ENCODE measurements at places on chromosomes 1 and 21.

DNA sequence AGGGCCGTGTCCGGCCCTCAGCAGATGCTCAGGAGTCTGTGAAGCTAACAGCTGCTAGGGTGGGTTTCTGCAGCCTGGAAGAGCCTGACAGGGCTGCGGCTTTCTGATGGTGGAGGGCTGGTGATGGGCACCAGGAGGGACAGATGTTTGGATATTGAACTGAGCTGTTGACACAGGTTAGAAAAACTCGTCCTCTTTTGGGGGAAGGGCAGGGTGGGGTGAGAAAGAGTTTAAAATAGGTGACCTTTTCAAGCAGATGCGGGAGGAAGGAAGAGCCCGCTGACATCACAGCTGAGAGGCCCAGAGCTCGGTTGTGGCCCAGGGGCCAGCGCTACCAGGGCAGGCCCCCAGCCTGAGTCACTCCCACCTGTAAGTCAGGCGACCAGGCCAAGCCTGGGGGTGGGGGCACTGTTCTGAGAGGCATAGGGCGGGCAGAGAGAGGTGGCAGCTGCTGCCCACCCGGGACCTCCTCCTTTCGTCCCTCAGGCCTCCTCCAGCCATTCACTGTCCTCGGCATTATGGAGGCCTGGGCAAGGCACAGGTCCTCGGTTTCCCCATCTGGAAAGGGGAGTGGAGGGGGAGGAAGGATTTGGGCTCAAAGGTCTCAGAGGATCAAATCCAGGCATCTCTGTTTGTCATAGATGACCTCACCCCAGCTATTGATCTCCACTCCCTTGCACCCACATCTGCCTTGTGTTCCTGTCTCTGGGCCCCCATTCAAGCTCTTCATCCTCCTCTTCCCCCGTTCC is 32.3 kb upstream of the ID3 start:
- DNase-seq: no peak

GRCh38 chr1:158016651-158017335 is 23.3 kb downstream of the KIRREL1 start:
- no peak for DNase-seq

DNA sequence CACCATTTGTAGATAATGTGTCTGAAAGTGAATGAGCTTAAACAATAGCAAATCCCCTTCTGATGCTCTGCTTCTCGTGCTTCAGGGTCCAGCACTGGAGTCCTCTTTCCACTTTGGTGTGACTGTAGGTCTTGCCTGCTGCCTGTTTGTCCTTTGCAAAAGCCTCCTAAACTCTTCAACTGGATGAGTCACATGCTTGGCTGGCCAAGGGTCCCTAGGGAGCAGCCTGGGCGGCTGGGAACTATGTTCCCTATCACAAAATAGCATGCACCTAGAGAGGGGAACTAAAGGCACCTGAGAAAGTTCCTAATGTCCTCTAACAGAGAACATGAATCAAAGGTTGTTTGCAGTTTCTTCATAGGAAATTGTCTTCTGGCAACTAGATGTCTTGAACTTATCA is 607.2 kb upstream of the PLXNA2 start:
- no peak for DNase-seq

DNA sequence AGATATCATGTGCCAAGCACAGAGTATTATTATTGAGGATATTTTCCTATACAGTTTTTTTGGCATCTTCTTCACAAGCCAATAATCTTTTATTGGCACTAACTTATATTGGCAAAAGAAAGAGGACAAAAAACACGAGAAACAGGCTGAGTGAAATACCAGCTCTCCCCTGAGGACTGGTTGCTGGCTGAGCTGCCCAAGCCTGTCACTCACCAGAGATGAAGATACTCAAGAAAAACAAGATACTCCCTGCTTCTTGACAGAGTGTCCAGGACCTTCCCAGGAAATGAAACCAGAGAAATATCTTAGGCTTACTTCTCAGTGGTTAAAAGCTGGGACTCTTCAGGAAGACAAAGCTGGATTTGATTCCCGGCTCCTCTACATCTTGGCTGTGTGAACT is 35.9 kb upstream of the ATP1B1 start:
- DNase-seq: no peak

DNA sequence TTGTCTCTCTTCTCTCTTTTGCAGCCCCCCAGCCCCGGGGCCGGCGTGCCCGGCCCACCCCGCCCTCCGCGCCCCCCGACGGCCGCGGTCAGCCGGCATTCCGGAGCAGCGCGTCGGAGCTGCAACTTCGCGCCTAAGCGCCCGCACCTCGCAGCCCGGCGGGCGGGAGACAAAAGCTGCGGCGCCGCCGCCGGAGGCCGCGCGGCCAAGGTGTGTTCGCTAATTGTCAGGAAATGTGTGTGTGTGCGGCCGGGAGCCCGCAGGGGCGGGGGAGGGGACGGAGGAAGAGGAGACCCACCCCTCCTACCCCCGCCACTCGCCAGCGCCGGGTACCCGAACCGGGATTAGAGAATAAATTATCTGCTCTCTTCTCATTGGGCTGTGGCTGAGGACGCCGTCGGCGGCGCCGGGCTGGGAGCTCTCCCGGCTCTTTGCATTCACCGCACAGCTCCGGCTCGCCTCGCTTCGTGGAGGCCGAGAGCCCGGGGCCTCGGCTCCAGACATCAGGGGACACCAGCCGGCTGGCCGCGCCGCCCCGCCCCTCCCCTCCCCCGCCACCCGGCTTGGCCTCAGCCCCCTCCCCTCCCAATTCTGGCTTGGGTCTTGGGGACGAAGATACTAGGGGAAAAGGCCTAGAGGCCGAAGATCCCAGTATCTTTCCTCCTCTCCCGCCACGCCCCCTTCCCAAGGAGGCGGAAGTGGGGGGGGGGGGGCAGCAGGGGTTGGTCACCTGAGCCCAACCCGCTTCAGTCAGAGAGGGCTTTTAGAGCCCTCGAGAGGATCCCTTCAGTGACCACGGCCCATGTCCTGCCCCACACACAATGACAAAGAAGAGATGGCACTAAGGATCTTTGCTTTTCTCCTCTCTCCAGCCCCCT is 1.3 kb upstream of the BLACAT1 start:
- DNase-seq: peak; percentile 32

GRCh38 chr1:115647507-115647906 is 5.7 kb downstream of the VANGL1 start:
- no peak for DNase-seq

DNA sequence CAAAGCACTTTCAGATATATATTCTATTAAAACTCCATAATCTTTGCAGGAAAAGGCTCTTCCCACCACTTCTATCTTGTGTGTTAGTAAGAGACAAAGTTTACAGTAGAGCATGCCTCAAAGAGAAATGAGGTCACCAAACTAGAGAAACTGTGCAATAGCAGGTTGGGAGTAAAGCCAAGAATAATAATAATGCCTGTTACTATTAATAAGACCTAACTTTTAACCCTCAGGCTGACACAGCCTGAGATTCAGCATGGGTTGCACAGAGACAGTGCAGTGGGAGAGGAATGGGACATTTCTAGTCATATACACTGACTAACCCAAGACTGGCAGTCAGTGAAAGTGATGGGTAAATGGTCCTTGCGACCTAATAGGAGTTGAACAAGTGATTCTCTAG is 320.2 kb upstream of the NFIA start:
- no peak for DNase-seq

GRCh38 chr1:54861070-54861761 is 25.8 kb downstream of the DHCR24 start:
- no peak for DNase-seq

- no peak for DNase-seq
Observed at GRCh38 chr1:21270086-21270689, 20.1 kb downstream of the ECE1 start.

- no peak for DNase-seq
Observed at GRCh38 chr1:160131803-160132565, 16.4 kb downstream of the ATP1A2 start.

- no peak for DNase-seq
Observed at GRCh38 chr1:3614755-3615742, 3.7 kb upstream of the MEGF6 start.

GRCh38 chr1:56986397-56986796 is 20.6 kb upstream of the C8B start:
- no peak for DNase-seq

- DNase-seq: no peak
Observed at GRCh38 chr1:152013664-152014237, 20.1 kb upstream of the S100A10 start.

- DNase-seq: no peak
Observed at GRCh38 chr1:153773096-153773921, 1.9 kb upstream of the SLC27A3 start.

DNA sequence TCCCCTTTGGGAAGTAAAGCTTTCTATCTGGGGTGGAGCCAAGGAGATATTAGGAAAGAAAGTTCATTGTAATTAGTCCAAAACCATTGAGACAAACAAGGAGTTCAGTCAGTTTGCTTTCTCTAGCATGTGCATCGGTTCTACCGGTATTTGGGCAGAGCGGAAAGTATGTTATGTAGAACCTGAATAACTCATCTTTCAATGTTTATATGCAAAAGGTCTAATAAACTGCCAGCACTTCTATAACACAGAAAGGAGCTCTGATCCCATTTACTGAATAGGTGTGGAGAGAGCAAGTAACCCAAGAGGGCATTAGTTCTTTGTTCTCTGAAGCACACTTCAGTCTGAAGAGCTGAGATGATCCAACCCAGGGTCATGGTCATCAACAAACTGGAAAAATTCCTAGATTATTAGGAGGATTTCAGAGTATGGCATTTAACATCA is 3.5 kb downstream of the TGFB2 start:
- peak; percentile 68 for DNase-seq

GRCh38 chr1:245682638-245683628 is 528.1 kb downstream of the KIF26B start:
- peak; percentile 25 for DNase-seq

DNA sequence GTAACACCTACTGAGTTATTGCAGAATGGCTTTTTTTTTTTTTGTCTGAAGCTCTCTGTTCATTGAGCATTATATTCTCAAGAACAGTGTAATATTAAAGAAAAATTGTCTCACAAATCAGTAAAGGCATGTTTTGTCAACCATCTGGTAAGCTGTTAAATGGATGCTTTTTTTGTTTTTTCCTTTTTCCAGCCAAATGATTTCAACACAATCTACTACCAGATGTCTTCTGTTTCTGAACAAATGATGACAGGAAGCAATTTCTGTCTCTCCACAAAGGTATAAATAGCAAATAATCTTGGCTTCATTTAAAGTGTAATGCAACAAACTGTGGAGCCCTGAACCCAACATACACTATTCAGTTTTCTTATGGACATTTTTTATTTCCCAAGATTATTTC is 78.6 kb upstream of the RGS2 start:
- no peak for DNase-seq

DNA sequence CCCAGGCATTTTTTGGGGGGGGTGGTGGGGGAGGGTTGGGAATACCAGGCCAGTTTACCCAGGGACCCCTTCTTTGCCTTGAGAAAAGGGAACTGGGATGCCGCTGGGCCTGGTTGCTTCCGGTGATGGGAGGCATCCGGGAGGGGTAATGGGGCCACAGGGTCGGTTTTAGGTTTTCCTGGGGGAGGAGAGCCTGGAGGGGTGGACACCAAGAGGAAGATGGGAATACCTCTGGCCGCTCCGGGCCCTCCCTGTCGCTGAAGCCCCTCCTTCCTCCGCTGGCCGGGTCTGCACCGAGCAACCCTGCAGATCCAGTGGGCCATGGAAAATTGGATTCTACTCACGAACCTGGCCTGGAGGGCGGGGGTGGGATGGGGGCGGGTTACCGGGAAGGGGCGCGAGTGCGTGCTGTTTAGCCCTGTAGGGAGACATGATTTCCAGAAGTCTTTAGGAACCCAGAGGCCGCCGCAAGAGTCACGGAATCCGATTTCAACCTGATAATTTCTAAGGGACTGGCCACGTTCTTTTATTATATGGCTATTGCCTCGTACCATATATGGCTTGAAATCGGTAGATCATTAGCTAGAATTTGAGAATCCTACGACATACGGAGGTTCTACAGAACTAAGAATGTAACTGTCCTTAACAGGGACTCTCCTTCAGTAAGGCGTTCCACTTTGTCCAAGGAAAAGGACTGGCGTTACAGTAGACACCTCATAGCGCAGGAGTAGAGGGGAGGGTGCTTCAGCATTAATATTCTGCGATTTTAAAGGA is 749 bp downstream of the AKIRIN1 start:
- DNase-seq: peak; percentile 98

GRCh38 chr1:170267317-170267716 is 121.6 kb downstream of the NTMT2 start:
- no peak for DNase-seq

- no peak for DNase-seq
Observed at GRCh38 chr1:214977110-214977509, 105.4 kb upstream of the KCNK2 start.

GRCh38 chr1:225422031-225422605 is 5.7 kb downstream of the LBR start:
- DNase-seq: no peak

DNA sequence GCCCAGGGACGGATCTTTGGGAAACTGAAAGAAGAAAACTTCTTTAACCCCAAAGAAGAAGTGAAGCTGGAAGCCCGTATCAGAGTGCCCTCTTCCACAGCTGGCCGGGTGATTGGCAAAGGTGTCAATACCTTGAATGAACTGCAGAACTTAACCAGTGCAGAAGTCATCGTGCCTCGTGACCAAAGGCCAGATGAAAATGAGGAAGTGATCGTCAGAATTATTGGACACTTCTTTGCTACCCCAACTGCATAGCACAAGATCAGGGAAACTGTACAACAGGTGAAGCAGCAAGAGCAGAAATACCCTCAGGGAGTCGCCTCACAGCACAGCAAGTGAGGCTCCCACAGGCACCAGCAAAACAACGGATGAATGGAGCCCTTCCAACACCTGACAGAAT is 114.0 kb downstream of the NBPF12 start:
- DNase-seq: no peak

DNA sequence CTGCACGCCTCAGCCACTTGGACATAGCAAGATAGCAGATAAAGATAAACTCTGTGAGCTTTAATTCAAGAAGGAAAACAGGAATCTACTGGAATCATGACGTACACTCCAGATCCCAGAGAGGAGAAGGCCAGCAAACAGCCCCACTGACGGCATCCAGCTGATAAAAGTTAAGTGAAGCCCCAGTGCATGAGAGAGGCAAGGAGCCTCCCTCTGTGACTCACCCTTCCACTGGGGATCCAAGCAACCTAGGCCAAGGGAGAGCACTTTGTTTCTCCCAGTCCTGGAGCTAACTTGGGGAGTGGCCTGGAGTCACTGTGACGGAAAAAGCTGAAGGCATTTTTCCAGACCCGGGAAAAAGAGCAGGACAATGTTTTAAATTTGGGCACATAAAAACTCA is 270.0 kb downstream of the AKT3 start:
- DNase-seq: no peak

GRCh38 chr1:33902486-33903209 is 38.8 kb downstream of the HMGB4 start:
- no peak for DNase-seq

- no peak for DNase-seq
Observed at GRCh38 chr1:204274446-204274845, 60.7 kb upstream of the GOLT1A start.

- no peak for DNase-seq
Observed at GRCh38 chr1:20194224-20194623, 7.9 kb upstream of the PLA2G2C start.

DNA sequence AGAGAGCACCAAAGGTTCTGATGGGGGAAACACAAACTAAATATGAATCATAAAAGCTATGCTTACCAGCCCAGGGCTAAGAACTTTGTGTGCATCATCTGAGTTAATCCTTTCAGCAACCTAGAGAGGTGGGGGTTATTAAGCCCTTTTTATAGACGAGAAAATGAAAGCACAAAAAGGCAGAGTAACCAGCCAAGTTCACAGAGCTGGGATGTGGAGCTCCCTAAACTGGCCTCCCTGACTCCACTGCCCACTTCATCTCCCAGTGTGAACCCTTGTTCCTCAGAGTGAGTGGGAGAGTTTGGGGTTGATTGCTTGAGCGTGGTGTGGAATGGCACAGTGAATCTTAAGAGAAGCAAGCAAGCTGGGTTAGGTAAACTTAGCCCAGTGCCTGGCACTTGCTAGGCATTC is 10.8 kb upstream of the BCAR3 start:
- DNase-seq: no peak
